Fibroblast of lung (primary cell): ENCODE measurements at places on chromosomes 12 and 14. TPM values are rescaled to one million over a fixed set of nuclear protein-coding genes. Genes with fewer than 3 reads are reported as not detected.

DNA sequence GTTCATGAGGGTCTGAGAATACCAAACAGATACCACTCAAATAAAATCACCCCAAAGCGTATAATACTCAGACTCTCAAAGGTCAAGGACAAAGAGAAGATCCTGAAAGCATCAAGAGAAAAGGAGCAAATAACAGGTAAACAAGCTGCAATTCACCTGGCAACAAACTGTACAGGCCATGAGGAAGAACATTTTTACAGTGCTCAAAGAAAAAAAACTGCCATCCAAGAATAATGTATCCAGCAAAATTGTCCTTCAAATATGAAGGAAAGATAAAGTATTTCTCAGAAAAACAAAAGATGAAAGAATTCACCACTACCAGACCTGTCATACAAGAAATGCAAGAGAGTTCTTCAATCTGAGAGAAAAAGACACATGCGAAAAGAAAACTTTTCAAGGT lies 206.4 kb downstream of the PTPRO start:
- H3K27ac ChIP-seq, result no peak overlapping the region
- no peak for DNase-seq
- H3K27me3 ChIP-seq, result no peaks in the 10 kb centered on the region
- H3K4me3 ChIP-seq, result no peak overlapping the region
- H3K4me1 ChIP-seq, result no peaks in the 10 kb centered on the region

The TAS2R7 gene
- total RNA-seq, result not detected in 2 replicates

GRCh38 chr12:54003625-54004024 lies 3.7 kb downstream of the HOXC9 start:
- H3K4me1 ChIP-seq, result no peaks in the 10 kb centered on the region
- no peaks in the 10 kb centered on the region for H3K36me3 ChIP-seq
- no peak overlapping the region for H3K4me3 ChIP-seq
- H3K27me3 ChIP-seq, result peaks cover 80% of the 10 kb centered on the region

The RNASE3 gene
- not detected in 2 replicates for total RNA-seq

The ESR2 gene
- total RNA-seq, result 0.26 and 0.66 TPM in 2 replicates

DNA sequence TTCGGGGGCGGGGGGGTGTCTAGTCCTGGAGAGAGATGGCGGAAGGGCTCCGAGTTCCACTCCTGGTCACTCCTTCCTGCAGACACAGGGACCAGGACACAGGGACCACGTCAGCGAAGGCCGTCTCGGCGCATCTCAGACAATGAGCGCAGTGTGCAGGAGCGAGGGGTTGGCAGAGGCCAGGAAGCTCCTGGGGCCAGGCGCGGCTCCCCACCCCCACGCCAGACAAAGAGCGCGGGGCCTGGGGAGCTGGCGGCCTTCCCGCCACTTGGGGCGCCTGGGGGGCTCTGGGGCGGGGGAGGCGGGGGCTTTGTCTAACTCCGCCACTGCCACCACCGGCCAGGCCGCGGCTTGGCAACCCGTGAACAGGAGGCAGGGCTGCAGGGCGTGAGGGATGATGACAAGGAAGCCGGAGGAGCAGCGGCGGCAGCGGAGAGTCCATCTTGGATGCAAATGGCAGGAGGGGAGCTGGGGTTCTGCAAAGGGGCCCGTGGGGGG lies 2.2 kb downstream of the CDK2AP1 start:
- H3K27ac ChIP-seq, result peak overlapping the region; percentile 92
- peak; percentile 64 for DNase-seq
- H3K27me3 ChIP-seq, result no peaks in the 10 kb centered on the region
- peaks cover 9% of the 10 kb centered on the region for H3K4me1 ChIP-seq
- peaks cover 21% of the 10 kb centered on the region for H3K36me3 ChIP-seq

The CDH24 gene
- 5.6 and 6.2 TPM in 2 replicates for total RNA-seq

DNA sequence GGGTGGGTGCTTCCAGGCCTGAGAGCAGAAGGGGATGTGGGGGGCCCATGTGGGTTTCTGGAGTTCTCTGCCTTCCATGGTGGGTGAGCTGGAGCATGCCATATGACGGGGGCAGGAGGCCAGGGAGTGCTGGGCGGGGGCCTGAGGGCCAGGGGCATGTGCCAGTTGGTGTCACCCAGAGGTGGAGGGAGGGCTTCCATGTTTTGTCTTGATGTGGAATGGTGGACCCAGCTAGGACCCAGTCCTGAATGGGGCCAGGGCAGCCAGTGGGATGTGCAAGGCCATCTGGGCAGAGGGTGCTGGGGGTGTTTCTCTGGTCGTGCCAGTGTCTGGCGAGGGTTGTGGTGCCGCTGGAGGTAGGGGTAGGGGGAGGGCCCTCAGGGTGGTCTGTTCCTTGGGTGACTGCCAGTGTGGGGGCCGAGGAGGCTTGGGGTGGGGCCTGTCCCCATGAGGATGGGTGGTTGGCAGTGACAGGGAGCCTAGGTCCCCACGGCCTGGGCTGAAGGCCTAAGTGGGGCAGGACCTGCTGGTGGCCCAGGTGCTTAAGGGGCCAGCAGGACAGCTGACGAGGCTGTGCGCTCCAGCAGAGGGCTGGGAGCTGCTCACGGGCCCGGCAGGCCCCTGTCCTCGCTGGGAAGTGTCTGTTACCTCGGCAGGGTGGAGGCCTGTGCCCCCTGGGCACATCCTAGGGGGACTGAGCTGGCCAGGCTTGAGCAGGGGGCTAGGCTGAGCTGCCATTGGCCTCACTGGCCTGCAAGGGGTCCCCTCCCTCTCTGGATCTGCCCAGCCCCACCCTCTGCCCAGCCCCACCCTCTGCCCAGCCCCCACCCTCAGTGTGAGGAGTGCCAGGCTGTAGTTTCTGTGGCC lies 26.8 kb downstream of the CEP170B start:
- H3K27ac ChIP-seq, result no peak overlapping the region
- no peaks in the 10 kb centered on the region for H3K27me3 ChIP-seq
- H3K36me3 ChIP-seq, result peaks cover 11% of the 10 kb centered on the region
- H3K4me3 ChIP-seq, result no peak overlapping the region

The B4GALNT3 gene
- not detected in 2 replicates for total RNA-seq

The MYL2 gene
- not detected in 2 replicates for total RNA-seq

DNA sequence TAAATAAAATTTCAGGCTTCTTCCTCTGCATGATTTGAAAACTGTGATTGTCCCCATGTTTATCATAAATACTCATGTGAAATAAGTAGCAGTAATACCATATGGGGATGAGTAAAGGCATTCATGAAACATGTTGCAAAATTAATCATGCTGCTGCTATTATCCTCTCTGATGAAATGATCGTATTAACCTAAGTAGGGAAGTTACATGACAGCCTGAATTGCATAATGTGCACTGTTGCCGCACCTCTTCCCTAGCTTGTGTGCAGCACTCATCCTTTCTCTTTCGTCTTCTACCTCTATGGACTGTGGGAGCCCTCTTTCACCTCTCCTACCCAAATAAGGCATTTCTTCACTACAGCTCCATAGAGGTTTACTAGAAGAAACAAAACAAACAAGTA lies 367.6 kb downstream of the SOX5 start:
- H3K4me3 ChIP-seq, result no peak overlapping the region
- no peak for DNase-seq
- H3K27me3 ChIP-seq, result no peaks in the 10 kb centered on the region
- no peaks in the 10 kb centered on the region for H3K36me3 ChIP-seq
- H3K4me1 ChIP-seq, result no peaks in the 10 kb centered on the region

- no peak for DNase-seq
- no peaks in the 10 kb centered on the region for H3K36me3 ChIP-seq
- H3K4me3 ChIP-seq, result no peak overlapping the region
- no peak overlapping the region for H3K27ac ChIP-seq
- H3K4me1 ChIP-seq, result no peaks in the 10 kb centered on the region
- H3K27me3 ChIP-seq, result no peaks in the 10 kb centered on the region
Measured at GRCh38 chr12:27906127-27906500, 66.4 kb downstream of the PTHLH start.

DNA sequence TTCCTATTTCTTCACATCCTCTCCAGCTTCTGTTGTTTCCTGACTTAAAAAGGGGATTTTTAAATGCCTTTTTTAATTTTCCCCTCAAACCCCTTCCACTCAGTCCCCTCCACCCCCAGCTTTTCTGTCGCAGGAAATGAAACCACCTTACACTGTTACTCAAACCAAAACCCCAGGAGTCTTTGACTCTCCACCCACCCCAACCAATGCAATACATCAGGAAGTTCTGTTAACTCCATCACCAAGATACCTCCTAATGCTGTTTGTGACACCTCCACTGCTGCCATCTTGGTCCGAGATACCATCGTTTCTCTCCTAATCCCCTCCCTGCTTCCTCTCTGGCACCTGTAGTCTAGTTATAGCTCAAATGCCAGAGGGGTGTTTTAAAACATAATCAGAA lies 25.4 kb upstream of the CPM start:
- H3K4me3 ChIP-seq, result no peak overlapping the region
- no peak overlapping the region for H3K27ac ChIP-seq
- DNase-seq, result no peak
- H3K36me3 ChIP-seq, result no peaks in the 10 kb centered on the region
- peaks cover 7% of the 10 kb centered on the region for H3K4me1 ChIP-seq

- no peak overlapping the region for H3K27ac ChIP-seq
- H3K4me1 ChIP-seq, result no peaks in the 10 kb centered on the region
- no peaks in the 10 kb centered on the region for H3K27me3 ChIP-seq
- no peaks in the 10 kb centered on the region for H3K36me3 ChIP-seq
- no peak overlapping the region for H3K4me3 ChIP-seq
Measured at GRCh38 chr12:1272142-1272541, 281.1 kb downstream of the ERC1 start.

DNA sequence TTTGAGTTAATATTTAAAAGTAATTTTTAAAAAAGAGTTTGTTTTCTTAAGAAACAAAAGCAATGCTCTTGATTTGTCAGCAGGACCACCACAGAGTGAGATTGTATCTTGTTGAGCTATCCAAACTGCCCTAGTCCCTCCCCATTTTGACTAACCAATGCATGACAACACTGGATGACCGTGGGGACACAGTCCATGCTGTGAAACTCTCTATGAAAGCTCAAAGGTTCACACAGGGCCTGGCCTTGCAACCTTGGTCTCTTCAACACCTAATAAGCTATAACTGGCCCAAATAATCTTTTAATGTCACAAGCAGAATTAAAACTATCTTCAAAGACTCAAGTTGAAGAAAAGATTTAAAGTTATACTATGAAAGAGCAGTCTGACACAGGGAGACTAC lies 13.5 kb downstream of the ETFRF1 start:
- H3K4me3 ChIP-seq, result no peak overlapping the region
- H3K4me1 ChIP-seq, result no peaks in the 10 kb centered on the region
- H3K36me3 ChIP-seq, result peaks cover 2% of the 10 kb centered on the region

The CFAP54 gene
- 5.1 and 7.1 TPM in 2 replicates for total RNA-seq

DNA sequence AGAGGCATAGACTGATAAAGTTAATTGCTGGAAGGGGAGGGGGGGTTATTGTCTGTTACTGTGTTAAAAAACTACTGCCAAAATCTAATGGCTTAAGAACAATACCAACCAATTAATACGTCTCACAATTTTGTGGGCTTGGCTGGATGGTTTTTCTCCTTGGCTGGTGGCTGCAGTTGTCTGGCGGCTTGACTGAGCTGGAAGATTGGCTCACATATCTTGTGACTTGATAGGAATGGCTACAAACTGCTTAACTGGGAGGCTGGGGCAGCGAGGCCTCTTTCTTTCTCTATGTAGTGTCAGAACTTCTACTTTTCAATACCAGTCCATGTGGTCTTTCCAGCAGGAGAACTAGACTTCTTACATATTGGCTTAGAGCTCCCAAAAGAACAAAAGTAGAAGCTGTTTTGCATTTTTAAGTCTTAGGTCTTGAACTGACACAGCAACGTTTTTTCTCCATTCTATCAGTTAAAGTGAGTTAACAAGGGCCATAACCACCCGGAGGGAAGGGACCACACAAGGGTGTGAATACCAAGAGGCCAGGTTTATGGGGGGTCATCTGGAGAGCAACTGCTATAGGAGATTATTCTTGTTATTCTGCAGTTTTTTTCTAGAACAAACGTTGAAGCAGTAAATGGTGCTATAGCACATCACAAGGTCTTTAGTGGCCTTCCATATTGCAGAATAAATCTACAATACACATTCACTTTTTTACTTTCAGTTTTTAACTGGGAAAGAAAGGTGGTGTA lies 46.9 kb downstream of the ZDHHC17 start:
- no peaks in the 10 kb centered on the region for H3K27me3 ChIP-seq
- no peaks in the 10 kb centered on the region for H3K4me1 ChIP-seq
- no peak for DNase-seq
- H3K4me3 ChIP-seq, result no peak overlapping the region
- no peak overlapping the region for H3K27ac ChIP-seq
- H3K36me3 ChIP-seq, result no peaks in the 10 kb centered on the region

DNA sequence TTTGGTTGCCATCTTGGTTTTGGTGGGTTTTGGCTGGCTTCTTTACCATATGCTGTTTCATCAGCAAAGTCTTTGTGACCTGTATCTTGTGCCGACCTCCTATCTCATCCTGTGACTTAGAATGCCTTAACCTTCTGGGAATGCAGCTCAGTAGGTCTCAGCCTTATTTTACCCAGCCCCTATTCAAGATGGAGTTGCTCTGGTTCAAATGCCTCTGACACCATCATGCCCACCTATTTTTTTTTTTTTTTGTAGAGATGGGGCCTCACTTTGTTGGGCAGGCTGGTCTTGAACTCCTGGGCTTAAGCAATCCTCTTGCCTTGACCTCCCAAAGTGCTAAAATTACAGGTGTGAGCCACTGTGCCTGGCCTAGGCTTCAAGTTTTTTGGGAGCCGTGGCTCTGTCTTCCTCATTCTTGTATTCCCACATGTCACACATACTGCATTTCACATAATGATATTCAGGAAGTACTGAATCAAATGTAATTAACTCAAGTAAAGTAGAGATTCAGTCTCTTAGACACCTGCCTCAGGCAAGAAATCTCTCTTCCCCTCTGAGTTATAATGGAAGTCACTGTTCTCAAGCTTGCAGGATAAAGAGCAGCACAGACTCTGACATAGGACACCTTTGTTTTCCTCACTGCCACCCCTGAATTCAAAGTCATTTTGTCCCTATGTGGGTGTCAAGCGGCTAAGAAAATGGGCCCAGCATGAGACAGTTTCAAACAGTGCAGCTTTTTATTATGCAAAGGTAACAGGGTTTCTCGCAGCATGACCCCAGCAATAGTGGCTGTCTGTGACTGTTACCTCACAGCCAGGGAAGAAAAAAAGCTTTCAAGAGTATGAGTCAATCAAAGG lies 159.0 kb downstream of the PTPN11 start:
- no peaks in the 10 kb centered on the region for H3K4me1 ChIP-seq
- H3K36me3 ChIP-seq, result no peaks in the 10 kb centered on the region
- no peak overlapping the region for H3K4me3 ChIP-seq
- DNase-seq, result no peak

- no peak overlapping the region for H3K4me3 ChIP-seq
- no peak overlapping the region for H3K27ac ChIP-seq
- DNase-seq, result no peak
- H3K36me3 ChIP-seq, result no peaks in the 10 kb centered on the region
- peaks cover 6% of the 10 kb centered on the region for H3K27me3 ChIP-seq
- H3K4me1 ChIP-seq, result no peaks in the 10 kb centered on the region
Measured at GRCh38 chr12:2692080-2692479, 102.7 kb upstream of the FKBP4 start.

DNA sequence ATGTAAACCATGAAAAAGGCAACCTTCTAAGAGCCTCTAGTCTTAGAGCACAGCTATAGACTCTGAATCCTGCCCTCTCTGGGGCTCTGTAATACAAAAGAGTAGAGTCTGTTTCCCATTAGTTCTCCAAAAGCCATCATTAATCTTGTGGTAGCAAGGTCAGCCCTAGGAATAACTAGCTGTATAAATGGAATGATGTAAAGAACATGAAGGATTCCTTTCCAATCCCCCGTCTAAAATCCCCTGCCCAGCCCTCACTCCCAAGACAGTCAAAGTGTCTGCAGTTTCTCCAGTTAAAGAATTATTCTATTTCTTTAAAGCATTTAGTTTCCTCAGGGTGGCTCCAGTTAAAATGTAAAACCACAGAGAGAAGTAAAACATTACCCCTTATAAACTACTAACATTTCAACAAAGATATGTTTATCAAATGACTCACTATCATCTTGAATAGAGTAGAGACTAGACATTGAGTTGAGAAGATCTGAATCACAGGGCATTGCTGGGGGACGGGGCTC lies 104.2 kb downstream of the ST8SIA1 start:
- peak; percentile 56 for DNase-seq
- no peak overlapping the region for H3K4me3 ChIP-seq
- peaks cover 9% of the 10 kb centered on the region for H3K4me1 ChIP-seq
- H3K27ac ChIP-seq, result no peak overlapping the region

The B4GALNT1 gene
- total RNA-seq, result 0.51 and 2.3 TPM in 2 replicates

The LYZ gene
- total RNA-seq, result 0.17 and 0.77 TPM in 2 replicates
